Mononuclear cell (primary cell): ENCODE measurements at places on chromosomes 12 and 14. TPM values are rescaled to one million over a fixed set of nuclear protein-coding genes. Genes with fewer than 3 reads are reported as not detected.

FAM234B gene
- total RNA-seq, result 3.9 TPM

PTGDR gene
- total RNA-seq, result 3.8 TPM

GPR137C gene
- 0.10 TPM for total RNA-seq

RNASE3 gene
- total RNA-seq, result 2.2 TPM

WDHD1 gene
- 2.1 TPM for total RNA-seq
